ENCODE measurements at places on chromosomes 5 and 9.

DNA sequence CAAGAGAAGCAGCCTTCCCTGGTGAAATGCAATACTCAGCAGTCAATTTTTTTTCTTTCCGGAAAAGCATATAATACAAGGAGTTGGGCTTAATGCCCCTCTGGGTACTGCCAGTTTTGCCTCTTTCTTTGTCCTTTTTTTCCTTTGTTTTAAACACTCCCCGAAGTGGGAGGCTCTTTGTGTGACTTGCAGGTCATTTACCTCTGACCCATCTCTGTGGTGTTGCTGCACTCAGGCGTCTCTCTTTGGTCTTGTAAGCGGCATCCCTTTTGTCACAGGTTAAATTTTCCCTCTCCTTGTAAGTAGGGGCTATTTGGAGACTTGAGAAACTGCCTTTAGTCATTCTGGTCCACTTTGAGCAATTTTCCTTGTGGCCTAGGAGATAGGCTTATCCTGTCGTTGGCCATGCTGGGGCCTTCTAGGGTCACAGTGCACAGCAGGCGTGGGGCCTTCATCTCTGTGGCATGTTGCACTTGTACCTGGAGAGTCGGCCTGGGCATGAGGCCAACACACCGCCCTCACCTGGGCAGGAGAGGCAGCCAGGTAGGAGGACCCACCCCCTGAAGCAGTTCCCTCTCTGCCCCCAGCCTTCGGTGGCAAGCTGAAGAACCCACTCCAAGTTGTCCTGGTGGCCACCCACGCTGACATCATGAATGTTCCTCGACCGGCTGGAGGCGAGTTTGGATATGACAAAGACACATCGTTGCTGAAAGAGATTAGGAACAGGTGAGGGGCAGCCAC is 27.7 kb upstream of the CTSL start:
- no peak for DNase-seq

GRCh38 chr5:173640156-173640804 is 23.8 kb upstream of the BOD1 start:
- no peak for DNase-seq

DNA sequence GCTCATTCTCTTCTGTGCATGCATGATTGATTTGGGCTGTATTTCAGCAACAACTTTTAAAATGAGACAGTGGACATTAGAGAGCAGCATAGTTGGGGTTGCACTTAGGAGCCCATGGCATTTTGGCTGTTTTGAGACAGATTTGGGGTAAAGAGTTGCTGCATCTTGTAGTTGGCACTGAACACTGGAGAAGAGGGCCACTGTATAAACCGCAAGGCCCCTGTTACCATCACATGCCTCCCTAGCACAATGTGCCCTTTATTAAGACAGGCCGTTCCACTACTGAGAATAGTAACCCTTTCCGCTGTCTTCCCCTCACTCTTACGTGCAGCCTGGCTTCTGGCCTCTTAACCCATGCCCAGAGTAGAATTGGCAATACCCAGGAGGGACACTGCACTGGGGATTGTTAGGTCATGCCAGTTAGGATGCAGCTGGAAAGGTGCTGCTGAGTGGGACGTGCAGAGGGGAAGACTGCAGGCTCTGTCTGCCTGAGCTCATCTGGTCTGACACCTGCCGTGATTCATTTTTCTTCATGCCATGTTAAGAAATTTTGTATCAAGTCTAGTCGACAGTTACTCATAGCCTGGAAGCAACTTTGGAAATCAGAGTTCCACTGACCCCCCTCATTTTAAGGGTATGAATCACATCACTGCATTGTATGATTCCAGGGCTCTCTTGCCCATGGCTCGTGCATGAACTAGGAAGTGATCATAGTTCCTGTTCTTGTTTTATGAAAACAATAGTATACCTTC is 146.9 kb upstream of the DMRT1 start:
- no peak for DNase-seq

DNA sequence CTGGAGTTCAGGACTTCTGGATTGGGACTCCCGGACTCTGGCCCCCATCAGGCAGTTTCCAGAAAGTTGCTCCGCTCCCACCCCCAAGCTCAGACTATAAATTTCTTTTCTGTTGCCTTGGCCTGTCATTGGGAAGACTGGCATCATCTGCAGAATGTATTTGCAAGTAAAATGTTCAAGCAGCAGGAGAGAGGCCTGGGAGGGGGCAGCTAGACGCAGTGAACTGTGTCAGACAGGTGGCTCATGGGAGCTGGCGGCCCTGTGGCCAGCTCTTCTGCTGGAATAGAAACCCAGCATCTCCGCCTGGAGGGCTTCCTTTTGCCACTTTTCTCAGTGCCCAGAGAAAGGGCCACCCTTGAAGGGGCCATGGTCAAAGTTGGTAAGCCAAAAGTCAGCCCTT is 16.0 kb downstream of the INSYN2B start:
- DNase-seq, result no peak

GRCh38 chr5:27208051-27208450 is 169.7 kb upstream of the CDH9 start:
- no peak for DNase-seq

GRCh38 chr5:113871972-113872371 is 358.5 kb downstream of the YTHDC2 start:
- DNase-seq, result no peak

- no peak for DNase-seq
Measured at GRCh38 chr5:76175821-76176403, 92.7 kb downstream of the SV2C start.

DNA sequence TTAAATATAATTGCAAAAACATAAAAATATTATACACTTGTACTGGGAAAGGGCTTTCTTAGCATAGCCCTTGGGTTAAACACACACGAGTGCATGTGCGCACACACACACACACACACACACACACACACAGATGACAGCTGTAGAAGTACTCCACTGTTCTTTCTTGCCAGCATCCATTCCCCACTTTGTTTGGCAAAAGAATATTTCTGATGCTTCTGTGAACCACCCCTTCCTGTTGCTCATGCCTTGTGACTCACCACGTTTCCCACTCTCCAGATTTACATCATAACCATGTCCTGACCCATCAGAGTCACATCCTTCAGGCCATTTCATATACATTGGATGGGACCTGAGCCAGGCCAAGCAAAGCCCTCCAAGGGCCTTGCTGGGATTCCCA is 280.1 kb downstream of the DNAH5 start:
- no peak for DNase-seq

DNA sequence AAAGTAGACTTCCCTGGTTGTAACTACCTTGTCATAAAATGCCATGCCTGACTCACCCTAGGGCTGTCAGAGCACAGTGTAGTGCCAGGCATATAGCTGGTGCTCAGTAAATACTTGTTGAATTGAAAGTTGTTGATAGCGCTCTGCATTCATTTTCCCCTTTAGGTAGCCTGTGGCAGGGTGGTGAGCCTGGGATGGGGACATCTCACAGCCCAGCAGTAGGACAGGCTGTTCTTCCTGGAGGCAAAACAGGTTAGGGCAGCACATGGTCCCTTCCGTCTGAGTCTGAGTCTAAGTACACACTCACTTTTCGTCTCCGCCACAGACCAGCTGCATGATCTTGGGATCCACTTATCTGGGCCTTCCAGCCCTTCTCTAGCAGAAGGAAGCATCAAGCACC is 401.9 kb downstream of the ZSWIM6 start:
- DNase-seq, result no peak

- DNase-seq, result no peak
Measured at GRCh38 chr5:127320032-127320965, 29.7 kb downstream of the MEGF10 start.

DNA sequence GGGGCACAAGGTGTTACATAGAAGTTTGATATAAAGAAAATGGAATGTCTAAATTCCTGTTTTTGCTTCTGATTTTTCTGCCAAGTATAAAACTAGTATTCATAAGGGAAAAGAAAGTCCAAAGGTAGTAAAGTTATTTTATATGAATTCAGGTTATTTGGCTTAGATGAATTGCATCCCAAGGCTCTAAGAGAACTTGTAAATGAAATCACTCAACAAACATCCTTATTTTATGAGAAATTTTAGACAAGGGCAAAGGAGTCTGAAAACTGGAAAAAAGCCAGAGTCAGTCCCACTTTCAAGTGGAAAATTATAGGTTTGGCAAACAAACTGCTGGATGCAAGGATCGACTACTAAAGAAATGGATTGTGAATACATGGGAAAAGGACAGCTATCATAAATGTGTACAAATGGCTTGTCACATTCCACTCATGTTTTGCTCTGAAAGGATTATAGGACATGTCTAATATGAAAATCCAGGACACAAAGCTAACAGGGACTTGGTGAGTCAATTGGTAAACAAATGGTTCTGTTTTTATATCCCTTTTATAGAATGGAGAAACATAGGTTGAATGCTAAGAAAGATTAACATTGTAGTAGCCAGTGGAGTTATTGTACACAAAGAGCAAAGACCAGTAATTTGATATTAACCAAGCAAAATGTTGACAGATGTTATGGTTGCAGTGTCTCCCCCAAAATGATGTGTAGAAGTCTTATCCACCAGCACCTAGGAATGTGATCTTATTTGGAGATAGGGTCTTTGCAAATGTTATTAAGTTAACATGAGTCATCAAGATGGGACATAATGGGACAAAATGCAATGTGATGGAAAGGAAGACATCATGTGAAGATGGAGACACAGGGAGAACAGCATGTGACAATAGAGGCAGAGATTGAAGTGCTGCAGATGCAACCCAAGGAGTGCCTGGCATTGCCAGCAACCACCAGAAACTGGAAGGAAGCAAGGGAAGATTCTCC is 495.7 kb downstream of the TLE1 start:
- DNase-seq, result no peak

GRCh38 chr5:1887588-1888360 is 5.0 kb upstream of the IRX4 start:
- no peak for DNase-seq
